ENCODE measurements at places on chromosomes 12 and 14.

DNA sequence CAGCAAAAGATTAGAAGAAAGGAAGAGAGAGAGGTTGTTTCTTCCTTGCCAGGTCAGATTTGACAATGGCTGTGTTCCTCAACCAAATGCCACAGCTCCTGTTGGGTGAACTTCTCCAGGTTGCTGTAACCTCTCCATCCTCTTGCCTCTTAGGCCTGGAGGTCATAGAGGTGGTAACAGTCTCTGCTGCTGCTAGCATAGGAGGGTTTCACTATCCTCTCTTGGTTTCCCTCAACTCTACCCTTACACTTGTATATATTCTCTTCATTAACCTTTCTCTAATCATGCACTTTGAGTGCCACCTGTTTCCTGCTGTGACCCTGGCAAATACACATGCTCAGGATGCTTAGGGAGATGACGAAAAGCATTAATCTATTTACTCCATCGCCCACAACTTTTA is 67.7 kb upstream of the HIF1A start:
- DNase-seq = no peak

- no peak for DNase-seq
Observed at GRCh38 chr12:31118347-31119191, 44.9 kb downstream of the DDX11 start.

GRCh38 chr12:78096909-78097597 is 266.4 kb downstream of the NAV3 start:
- no peak for DNase-seq

DNA sequence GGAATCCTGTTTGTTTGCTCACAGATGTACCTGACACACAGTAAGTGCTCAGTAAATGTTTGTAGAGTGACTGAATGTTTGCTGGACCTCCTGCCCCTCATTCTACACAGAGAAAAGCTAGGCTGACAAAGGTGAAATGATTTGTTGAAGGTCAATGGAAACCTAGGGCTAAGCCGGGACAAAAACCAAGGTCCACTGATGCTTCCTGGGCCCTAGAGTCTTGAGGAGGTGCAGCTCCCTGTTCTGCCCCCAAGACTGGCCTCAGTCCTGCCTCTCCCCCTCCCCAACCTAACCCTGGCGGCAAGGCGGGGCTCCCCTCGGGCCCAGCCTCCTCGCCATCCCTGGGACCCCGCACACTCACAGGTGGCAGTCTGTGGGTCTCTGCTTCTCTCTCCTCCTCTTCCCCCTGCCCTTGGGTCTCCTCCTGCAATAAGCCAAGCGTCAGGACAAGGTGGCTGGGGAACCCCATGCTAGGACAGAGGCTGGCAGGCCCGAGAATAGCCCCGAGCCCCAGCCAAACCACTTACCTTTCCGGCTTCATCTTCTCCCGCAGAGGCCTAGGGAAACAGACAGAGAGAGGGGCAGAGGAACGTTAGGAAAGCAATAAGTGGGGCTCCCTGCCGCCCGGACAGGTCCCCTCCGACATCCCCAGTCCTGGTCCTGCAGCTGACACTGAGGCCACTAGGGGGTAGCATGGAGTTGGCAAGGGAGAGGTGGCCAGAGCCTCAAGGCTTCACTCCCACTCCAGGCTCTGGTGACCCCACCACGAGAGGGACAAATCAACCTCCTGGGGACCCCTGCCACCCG is 9.3 kb downstream of the PGF start:
- DNase-seq = peak; percentile 32

DNA sequence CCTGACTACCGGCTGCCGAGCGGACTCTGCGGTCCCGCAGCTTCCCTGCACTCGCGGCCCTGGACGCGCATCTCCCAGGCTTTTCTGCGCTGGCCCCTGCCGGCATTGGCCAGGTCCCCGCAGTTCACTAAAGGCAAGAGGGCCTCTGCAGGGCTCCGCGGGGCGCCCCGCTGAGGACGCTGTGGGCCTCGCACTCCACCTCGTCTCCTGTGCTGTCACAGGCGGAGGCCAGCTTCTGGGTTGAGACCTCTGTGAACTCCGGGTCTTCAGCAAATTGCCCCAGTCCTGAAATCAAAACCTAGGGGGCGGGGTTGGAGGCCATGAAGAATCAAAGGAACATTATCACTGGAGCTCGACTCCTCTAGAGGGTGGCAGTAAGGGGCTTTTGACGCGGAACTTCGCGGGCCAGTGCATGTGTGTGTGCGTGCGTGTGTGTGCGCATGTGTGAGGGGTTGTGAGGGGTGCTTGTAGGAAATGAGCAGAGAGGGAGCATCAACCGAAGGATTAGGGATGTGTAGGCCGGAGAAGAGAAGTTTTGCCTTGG is 68.5 kb upstream of the CAPRIN2 start:
- DNase-seq = peak; percentile 4

DNA sequence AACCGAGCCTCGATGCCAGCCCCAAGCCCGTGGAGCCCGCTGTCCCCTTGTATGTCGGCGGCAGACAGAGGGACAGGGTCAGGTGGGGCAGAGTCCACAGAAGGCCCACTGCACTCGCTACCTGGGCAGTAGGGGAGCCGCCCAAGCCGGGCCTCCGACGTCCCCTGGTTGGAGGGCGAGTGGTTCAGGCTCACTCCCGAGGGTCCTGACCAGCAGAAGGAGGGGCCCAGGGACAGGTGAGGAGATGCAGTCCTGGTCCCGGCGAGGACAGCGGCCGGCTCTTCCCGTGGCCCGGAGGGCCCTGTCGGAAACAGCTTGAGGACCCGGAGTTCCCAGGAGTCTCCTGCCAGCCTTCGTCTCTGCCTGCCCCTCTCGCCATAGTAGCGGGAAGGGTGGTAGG is 216.7 kb upstream of the SFSWAP start:
- no peak for DNase-seq

DNA sequence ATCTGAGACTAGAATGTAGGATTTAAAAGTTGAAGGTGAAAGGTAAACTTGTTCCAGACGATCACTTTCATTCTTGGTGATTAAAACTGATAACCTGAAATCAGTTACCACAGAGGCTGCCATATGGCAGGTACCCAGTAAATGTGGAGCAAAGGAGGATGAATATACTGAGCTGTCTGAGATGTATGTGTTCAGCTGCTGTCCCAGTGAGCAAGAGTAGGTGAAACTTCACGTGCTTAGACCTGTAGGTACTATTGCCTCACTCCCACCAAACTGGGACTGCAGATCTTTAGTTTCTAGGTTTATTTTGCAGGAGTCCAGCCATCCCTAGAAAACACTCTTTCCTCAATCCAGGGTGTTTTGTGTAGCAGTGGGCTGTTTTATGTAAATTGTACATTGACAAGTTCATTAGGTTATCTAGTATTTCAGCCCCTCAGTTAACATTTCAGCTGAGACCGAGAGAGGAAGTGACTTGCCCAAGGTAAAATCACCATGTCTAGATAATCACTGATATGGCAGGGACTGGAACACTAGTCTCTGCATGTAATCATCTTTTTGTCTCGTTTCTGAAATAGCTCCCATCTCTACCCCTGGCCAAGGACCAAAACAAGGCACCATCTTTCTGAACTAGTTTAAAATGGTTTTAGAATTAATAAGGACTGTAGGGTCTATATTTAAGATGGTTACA is 62.7 kb downstream of the ATG14 start:
- no peak for DNase-seq

DNA sequence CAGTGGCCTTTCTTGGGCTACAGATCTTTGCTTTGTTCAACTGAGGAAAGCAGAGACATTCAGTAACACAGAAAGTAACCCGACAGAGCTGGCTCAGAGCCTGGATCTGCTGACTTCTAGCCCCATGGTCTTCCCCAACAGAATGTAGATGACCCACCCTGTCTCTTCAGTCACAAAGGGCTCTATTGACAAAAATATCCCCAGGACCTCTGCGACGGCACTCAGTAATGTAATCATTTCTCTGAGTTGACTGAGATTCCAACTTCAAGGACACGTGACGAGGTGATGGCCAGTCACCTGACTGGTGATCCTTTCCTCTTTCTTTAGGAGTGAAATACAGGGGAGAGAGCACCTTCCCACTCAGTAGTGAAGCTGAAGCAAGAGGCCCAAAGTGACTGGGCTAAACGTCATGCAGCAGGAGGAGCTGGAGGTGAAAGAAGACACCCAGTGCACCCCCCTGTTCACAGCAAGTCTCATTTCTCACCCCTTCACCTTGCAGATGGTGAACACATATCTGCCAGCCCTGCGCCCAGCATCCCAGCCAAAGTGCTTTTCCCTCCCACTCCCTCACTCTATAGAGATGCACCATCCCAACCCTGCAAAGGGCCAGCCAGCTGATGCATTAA is 179.2 kb upstream of the EGLN3 start:
- DNase-seq = no peak

GRCh38 chr12:122935318-122935717 is 30.9 kb downstream of the ABCB9 start:
- no peak for DNase-seq

DNA sequence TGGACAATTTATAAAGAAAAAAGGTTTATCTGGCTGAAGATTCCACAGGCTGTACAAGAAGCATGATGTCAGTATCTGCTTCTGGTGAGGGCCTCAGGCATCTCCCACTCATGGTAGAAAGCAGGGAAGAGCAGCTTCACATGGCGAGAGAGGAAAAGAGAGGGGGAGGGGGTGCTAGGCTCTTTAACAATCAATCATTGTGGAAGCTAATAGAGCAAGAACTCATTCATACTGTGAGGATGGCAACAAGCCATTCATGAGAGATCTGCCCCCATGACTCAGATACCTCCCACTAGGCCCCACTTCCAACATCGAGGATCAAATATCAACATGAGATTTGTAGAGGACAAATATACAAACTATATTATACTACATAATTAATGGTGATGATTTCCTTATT is 361.9 kb upstream of the FAR2 start:
- DNase-seq = no peak

- no peak for DNase-seq
Observed at GRCh38 chr12:121723200-121723599, 10.6 kb downstream of the TMEM120B start.

- DNase-seq = no peak
Observed at GRCh38 chr12:93139028-93139665, 210.1 kb upstream of the EEA1 start.

DNA sequence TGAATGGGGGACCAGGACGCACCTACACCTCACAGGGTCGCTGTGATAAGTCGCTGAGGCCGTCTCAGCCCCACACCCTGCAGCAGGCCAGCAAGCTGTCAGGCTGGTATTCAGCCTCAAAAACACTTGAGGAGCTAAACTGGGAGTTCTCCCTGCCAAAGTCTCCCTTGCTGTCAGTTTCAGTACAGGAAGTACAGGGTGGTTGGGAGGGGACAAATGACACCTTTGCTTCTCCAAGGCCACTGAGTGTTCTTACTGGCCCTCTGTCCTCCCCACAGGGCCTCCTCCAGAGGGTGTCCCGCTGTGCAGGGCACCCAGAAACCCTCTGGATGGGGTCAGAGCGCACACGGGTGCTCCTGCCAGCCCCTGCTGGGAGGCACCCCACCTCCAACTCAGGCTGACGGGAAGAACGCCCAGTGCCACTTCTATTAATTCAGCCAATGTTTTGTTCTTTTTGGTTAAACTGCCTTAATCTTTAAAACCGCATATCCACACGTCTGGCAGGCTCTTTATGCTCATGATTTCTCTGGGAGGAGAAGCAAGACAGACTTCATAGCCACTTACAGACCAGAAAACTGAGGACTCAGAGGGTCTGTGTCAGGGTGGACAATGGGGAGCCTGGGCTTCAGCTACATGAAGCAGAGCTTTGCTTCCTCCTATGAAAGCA is 75.9 kb downstream of the ITPK1 start:
- no peak for DNase-seq

DNA sequence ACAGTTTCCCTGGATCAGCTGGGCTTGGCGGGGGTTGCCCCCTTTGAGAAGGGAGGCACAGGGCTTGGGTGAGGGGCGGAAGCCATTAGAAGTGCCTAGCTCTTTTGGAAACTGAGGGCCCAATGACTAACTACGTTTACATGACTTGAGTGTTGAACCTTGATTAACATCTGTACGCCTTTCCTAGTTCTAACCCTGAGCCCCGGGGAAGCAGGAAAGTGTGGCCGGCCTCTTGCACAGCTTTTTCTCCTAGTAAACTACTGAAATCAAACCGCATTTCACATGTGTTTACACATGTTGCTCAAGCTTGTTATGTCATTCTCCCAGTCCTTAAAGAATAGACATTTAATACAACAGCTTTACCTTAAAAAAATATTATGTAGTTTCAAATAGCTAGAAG is 1356.4 kb upstream of the TMEM132C start:
- DNase-seq = no peak

DNA sequence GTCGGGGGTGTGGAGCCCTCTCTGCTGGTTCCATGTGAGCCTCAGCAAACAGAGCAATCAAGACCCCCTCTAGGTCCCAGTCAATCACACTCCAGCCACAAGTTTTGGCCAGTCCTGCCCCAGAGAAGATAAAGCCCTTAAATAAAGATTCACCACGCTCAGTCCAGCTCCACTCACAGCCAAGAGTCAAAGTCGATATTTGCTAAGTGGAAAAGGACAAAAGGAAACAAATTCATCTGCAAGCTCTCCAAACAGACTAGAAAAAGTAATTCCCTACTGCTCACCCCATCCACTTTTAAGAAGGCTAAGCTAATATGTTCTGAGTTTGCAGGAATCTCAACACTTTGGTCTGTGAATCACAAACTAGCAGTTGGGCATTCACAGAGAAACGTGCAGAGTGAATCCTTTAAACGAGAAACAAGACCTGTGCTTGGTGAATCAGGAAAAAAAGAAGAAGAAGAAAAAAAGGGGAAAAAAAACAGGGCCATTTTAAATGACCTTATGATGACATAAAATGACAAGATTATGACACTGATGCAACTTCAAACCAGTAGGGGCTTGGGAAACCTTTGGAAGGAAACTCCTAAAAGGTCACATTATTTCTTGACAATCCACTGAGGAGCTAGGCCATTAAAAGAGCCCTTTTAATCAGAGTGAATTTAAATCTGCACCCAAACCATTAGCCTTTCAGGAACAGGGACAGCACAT is 41.8 kb upstream of the FOXN3 start:
- DNase-seq = no peak

- DNase-seq = no peak
Observed at GRCh38 chr14:80446356-80446755, 235.1 kb upstream of the DIO2 start.

DNA sequence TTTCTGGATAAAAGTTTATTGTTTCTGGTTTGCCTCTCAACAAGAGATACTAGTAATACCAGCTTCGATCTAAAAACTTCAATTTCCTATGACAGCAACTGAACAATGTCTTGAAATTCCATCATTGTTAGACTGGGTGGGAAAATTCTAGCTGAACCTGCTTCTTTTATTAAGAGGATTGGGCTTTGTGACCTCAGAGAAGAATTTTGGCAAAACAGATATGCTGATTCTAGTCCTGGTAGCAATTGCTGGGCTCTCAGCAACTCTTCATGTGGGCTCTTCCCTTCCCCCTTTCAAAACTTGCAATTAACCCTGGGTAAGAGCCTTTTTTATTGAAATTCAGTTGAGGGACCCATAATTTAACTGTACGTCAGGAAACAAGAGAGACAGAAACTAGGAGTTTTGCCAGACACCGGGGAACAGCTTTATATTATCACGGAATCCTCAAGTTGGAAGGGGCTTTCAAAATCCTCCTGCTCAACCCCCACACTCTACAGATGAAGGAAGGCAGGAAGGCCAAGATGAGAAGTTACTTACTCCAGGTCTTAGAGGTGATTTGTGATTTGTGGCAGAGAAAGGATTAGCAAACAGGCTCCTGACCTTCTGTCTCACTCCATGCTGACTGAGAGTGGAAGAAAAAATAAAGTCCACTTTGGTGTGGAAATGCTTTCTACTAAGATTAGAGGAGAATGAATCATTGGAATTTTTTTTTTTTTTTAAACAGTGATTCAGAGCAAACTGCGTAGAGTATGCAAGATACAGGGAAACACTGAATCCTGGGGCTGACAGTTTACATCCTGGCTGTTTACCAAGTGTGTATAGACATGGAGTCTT is 239.0 kb upstream of the ATP2B1 start:
- DNase-seq = no peak

All from stimulated activated CD4-positive, alpha-beta T cell treated with anti-CD3 and anti-CD28 coated beads, Interleukin-1b, Interleukin-23, amount 100 ng/mL, for 24 hours (primary cell).